ENCODE measurements at places on chromosomes 5 and 9.

DNA sequence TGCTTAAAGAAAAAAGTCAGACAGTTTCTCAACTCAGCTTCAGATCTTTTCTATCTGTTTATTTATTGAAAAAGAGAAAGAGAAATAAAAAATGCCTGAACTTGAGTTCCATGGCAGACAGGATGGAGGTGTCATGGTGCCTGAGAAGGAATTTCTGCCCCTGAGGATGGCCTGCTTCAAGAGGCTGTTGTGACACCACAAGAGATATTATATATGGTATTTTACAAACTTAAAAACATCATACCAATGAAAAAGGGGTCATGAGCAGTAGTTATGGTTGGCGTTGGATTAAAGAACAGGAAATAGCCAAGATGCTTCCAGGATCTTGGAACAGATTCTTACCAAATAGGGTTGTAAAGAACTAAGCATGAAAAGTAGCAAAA is 344.6 kb downstream of the GLIS3 start:
- DNase-seq: no peak

GRCh38 chr9:134324359-134325095 is 1.7 kb upstream of the RXRA start:
- no peak for DNase-seq

DNA sequence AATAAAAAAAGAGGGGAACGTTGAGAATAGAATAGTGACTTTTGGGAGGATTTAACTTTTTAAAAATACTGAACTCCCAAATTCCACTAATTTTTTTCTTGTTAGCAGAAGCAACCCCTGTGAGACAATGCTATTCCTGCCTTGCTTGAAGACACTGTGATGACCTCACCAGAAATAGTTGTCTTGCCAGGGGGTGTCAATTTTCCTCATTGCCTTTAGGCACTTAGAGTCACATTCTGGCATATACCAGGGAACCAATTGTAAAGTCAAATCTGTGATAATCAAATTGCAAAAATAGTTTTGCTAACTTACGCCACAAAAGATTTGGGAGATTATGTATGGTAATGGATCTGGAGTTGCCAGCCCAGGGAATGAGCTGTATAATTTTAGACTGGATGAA is 42.8 kb upstream of the RPS23 start:
- DNase-seq: no peak

- no peak for DNase-seq
Measured at GRCh38 chr5:76542887-76543690, 80.1 kb downstream of the F2RL2 start.

DNA sequence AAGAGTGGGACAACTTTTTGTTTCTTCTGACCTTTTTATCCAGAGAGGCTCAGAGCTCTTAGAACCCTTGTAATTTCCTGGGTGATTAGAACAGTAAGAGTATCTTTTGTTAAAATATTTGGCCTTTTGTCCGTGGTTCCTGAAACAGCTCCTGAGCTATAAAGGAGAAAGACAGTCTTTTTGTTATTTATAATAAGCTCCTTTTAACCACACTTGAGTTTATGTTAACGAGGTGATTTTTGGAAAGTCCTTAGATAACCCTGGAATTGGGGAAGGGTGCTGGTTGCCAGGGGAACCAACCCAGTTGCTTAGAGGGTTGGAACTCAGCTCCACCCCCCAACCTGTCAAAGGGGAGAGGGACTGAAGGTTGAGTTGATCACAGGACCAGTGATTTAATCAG is 4.8 kb downstream of the ZNF483 start:
- peak; percentile 52 for DNase-seq

DNA sequence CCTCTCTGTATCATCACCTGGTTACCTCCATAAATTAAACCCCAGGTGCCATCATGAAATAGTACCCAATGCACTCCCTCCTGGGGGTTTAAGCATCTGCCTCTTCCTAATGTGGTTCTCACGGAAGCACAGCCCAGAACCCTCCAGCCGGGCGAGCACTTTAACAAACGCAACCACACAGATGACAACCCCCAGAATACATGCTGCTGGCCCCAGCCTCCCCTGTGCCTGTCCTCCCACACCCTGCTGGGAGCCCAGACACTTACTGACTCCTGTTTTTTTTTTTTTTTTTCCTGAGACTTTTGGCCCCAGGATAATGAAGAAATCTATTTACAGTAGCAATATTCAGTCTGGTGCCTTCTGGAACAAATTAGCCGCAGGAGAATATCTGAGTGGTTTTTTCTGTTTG is 50.0 kb upstream of the COL5A1 start:
- peak; percentile 44 for DNase-seq

Measured in SK-N-MC (cell line).